ENCODE measurements at places on chromosomes 6 and 20. TPM values are rescaled to one million over a fixed set of nuclear protein-coding genes. Genes with fewer than 3 reads are reported as not detected.

DNA sequence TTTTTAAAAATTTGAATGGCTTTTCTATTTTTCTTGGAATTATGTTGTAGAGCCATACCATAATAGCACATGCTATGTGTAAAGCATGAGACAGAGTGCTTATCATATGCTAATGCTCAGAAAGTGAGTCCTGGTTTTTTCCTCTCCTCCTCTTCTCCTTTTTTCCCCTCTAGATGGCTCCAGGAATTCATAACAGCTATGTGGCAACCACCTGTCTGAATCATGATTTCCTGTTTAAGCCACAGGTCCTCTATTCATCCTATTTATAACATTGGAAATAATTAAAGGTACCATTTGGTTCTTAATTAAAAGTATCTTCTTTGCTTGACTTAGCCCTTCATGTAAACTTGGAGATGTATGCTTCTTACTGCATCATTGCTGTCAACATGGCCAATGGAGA, 260.0 kb upstream of the MAP3K7 start:
- H3K4me1 ChIP-seq, result no peaks in the 10 kb centered on the region
- no peak for DNase-seq
- no peak overlapping the region for H3K27ac ChIP-seq
- H3K27me3 ChIP-seq, result peaks cover 4% of the 10 kb centered on the region

DNA sequence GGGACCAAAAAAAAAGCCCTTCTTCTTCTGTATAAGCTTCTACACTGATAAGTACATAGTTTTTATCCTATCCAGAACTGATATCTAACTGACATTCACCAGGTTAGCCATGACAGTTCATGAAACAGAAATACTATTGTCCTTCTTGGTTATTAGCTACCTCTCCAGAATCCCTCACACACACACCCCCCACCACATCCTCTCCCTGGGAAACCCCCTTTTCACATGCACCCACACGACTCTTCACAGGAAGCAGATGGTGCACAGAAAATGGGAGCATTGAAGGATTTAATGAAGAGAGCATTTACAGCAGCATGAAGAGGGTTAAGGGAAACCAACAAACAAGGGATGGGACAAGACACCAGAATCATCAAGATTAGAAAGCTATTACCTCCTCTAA, 88.9 kb downstream of the FHL5 start:
- no peak for DNase-seq
- no peak overlapping the region for H3K27ac ChIP-seq
- H3K36me3 ChIP-seq, result no peaks in the 10 kb centered on the region
- H3K4me1 ChIP-seq, result no peaks in the 10 kb centered on the region

- no peak overlapping the region for H3K27ac ChIP-seq
- no peaks in the 10 kb centered on the region for H3K4me1 ChIP-seq
- H3K27me3 ChIP-seq, result no peaks in the 10 kb centered on the region
- H3K4me3 ChIP-seq, result no peak overlapping the region
- H3K36me3 ChIP-seq, result no peaks in the 10 kb centered on the region
Observed at GRCh38 chr6:49305010-49305409, 158.0 kb downstream of the MMUT start.

VNN1 gene
- total RNA-seq, result not detected

DNA sequence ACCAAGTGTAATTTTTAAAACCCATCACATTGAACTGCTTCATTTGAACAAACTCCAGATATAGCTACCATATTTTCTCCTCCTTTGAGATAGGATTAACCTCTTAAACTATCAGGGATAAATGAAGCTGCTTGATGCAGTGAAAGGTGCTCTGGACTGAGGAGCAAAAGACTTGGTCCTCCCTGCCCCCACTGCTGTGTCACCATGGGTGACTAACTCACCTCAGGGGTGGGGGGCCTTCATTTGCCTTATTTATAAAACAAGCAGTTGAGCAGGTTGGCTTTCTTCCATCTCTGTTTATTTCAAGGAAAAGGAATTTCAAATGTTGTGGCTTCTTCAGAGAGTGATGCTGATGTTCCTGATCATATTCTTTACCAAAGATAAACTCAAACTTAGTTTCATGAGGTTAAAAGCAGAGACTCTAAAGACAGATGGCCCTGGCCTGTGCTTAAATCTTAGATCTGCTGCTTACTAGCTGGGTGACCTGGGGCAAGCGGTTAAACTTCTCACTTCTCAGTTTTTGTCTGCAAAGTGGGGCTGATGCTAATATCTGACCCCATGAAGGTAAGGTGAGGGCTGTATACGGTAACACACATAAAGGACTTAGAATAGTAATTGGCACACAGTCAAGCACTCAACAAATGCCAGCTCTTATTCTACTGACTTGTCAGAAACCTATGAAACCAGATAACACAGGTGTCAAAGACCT, 50.5 kb downstream of the FHL5 start:
- no peak overlapping the region for H3K27ac ChIP-seq
- H3K36me3 ChIP-seq, result no peaks in the 10 kb centered on the region
- DNase-seq, result no peak
- H3K27me3 ChIP-seq, result peaks cover 12% of the 10 kb centered on the region

Measured in activated T-helper 2 cell treated with anti-CD3 and anti-CD28 coated beads, Interferon-gamma antibody, Interleukin-2, Interleukin-4, amounts not matched to agents 10 μg/mL and 5 μg/mL and 100 μg/mL, durations not matched to agents 14 hours and 24 hours and 36 hours (primary cell).